Stimulated activated CD4-positive, alpha-beta T cell treated with anti-CD3 and anti-CD28 coated beads, Interleukin-2, amount 100 ng/mL, for 24 hours (primary cell): ENCODE measurements at places on chromosomes 16 and 17.

DNA sequence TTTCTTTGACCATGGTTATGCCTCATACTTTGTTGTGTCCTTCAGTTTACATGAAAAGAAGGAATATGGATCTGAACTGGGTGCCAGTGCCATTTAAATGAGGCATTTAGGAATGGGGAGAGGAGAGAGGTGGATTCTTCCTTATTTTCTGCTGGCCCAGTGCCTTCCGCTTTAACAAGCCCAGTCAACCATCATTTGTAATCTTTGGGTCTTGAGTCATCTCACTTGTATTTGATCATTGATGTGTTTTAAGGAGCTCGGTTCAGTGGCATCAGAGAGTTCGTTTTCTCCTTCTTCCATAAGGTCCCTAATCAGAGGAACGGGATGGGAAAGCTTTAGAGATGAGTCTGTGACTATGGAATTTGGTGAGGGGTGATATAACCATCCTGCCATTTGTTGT is 334.9 kb downstream of the WWOX start:
- DNase-seq = no peak

DNA sequence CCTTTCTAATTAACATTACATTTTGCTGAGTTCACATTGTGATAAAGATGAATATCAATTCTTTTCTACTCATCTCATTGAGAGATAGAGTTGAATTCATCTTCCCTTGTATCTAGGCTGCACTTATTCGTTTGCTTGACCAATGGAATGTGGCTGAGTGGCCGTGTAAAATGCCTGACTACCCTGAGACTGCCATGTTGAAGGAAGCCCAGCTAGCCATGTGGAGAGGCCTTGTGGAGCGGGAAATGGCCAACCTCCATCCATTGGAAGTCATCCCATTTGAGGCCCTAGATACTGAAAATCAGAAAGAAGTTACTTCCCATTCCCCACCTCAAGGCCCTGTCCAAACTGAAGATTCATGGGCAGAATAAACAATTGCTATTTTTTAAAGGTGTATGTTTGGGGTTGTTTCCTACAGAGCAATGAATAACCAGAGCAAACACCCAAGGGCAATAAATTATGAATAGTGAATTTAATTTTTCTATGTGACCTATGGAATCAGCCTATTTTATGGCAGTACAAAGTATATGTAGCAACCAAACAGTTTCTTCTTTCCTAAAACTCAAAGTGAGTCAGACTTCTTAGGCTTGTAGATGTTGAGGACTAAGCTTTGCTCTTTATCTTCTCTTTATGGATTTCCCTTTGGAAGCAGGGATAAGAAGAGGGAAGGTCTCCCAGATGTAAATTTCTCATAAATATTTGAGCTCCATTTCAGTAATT is 545.1 kb downstream of the MAF start:
- no peak for DNase-seq

DNA sequence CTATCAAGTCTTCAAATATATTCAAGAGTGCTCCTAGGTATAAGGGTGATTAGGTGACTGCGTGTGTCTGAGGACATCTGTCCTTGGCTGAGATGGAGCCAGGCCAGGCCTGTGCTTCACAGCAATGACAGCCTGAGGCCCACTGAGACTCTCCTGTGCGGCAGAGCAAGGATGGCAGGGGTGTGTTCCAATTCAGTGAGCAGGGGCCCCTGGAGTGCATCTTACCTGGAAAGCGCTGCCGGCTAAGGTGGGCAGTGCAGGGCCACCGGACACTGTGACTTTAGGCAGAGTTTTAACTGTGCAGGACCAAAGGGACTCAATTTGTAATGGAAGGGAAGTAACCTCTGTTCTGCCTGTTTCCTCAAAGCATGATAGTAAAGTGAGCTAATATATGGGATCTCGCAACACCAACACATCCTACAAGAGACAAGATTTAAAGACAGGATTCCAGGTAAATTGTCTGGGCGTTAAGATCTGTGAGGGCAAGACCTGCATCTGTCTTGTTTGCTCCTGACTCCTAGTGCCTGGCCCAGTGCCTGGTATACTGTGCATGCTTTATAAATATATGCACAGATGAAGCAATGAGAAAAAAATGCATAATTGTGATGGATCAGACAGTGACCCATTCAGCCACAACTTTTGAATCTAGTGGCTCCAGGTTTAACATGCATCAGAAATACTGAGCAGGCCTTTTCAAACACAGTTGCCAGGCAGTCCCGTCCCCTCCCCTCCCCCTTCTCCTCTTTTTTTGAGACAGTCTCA is 86.7 kb downstream of the MRC2 start:
- no peak for DNase-seq

DNA sequence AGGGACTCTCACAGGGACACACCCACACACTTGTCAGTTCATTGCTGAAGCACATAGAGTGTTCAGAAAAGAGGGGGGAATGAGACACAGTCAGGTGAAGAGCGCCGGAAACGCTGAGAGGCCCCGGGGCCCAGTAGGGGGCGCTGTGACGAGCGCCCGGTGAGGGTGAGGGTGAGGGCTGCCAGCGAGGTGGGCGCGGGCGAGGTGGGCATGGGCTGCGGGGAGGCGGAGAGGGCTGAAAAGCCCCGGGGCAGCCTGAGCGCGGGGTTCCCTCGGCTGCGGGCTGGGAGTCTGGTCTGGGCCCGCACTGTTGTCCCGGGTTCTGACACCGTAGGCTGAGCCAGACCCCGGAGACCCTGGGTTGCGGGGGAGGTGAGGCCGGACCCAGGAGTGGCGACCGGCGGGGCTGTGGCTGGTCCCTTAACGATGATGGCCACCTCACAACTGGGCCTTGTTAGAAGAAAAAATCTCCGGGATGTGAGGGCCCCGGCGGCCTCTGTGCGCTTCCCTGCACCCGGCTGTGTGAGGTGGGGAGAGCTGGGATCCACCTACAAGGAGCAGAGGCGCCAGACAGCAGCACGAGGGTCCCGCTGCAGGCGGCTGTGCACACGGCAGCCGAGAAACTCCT is 91.4 kb downstream of the C16orf78 start:
- DNase-seq = peak; percentile 20

DNA sequence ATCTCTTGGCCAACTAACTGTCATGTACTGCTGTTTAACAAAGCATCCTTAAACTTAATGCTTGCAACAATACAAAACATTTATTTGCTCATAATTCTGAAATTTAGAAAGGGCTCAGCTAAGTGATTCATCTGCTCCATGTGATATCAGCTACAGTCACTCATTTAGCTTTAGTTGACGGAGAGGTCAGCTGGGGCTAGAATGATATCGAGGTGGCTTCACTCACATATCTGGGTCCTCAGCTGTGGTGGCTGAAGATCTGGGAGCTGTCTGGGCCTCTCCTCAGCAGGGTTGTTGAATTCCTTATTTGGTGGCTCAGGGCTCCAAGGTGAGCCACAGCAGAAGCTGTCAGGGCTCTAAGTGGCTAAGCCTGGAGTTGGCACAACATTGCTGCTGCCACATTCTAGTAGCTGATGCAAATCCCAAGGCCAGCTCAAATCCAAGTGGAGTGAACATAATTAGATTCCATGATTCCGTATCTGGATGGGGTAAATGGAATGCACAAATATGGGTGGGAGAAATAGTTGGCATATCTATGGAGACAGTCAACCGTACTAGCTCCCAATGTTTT is 62.8 kb downstream of the HS3ST3A1 start:
- no peak for DNase-seq

DNA sequence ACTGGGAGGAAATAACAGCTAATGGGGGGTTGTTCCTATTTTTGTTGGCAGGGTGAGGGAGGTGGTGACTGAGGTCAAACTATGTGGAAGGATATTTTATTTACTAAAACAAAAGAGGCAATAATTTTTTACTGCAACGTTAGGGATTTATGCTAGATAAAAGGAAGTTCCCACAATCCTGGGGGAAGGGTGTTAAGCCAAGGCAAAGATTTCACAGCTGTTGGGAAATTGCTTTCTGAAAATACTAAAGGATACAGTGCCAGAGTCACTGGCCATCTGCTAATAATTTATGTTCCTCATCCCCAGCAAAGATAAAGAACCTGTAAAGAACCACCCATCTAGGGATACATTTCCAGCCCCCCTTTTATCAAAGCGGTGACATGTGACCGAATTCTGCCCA is 756.0 kb upstream of the RBFOX1 start:
- DNase-seq = no peak

- DNase-seq = peak; percentile 29
These were observed 170.7 kb downstream of the CYB561 start for GRCh38 chr17:63275318-63275970.

DNA sequence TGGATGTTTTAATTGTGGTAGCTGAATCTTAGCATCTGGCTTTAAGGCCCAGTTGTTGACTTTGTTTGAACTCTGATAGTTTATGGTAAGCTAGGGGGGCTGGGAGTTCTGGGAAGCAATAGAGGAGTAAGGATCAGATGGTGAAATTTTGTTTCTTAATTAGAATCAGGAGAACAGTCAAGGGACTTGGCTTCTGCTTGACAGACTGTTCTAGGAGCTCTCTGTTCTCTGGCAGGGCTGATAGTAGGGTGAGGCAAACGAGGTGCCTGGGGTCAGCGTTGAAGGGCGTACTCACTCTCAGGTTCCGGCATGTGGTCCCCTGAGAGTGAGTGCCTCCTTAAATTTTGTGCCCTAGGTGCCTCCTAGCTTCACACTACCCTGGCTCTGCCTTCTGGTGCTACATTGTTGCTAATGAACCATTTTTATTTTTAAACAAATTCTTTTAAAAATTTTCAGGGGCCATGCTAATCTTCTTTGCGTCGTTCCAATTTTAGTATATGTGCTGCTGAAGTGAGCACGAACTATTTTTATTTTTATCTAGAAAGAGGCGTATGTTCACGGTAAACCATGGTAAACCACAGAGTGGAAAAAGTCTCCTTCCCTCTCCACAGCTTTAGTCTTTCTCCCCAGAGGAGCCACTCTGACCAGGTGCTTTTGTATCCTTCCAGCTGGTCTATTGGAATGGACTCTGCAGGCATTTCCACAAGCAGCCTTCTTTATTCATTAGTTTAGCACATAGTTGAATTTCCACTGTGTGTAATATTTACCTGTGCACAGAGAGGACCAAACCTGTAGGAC is 19.7 kb downstream of the SLC7A6 start:
- DNase-seq = no peak

- DNase-seq = no peak
These were observed 9.8 kb downstream of the SMIM5 start for GRCh38 chr17:75642784-75643642.
